A172 (cell line): ENCODE measurements at places on chromosomes 11 and 22. TPM values are rescaled to one million over a fixed set of nuclear protein-coding genes. Genes with fewer than 3 reads are reported as not detected.
A peak's percentile ranks its signal among the peaks of the same experiment; 100 is the strongest.

GRCh38 chr22:47154621-47155081, 392.2 kb downstream of the TBC1D22A start:
- DNase-seq: peak; percentile 78

The CHORDC1 gene
- 52.3 and 68.8 TPM in 2 replicates for total RNA-seq

GRCh38 chr22:46444390-46444854, 93.0 kb downstream of the CELSR1 start:
- no peak for DNase-seq

DNA sequence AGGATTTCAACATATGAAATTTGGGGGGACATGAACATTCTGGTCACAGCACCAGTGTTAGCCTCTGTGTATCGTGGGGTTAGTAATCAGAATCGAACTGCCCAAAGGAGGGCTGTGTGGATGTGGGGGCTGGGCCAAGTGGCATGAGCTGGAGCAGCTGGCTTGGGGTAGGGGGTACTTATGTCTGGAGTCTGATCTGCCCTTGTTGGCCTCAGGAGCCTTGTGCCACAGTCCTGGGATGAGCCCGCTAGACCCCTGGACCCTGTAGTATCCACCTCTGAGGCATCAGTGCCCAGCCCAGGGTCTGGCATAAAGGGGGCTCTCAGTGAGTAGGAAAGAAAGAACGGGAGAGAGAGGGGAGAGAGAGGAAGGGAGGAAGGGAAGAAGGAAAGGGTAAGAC, 67.3 kb downstream of the LRRC32 start:
- no peak for DNase-seq

- no peak for DNase-seq
Measured at GRCh38 chr11:35047179-35047578, 91.8 kb upstream of the CD44 start.

DNA sequence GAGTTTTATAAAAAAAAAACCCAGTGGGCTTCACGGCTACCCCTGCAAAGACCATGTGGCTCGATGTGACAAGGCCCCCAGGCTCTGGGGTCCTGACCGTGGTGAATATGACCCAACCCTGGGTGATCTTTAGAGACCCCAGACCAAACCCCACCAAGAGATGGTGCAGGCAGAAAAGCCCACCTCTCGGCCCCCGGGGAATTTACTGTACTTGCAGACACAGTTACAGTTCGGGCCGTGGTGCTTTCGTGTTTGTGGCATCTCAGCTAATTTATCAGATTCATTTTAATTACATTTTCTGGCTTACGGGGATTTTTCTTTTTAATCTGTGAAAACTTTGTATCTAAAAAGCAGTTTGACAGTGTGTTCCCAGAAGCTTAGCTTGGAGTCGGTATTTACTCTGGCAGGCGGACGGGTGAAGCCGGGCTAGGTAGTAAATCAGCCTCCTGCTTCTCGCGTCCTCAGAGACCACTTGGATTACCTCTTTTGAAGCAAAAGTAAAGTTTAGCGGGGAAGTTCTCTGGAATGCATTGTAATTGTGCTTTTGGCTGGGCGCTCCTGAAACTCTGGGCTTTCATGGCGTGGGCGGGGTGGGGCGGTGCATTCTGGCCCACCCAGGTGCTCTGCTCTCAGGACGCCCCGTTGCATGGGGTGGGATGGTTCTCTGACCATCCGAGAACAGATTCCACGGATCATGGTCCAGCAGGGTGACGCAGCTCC, 25.3 kb downstream of the ANO1 start:
- no peak for DNase-seq

GRCh38 chr11:44568658-44569473, 3.4 kb downstream of the CD82 start:
- peak; percentile 96 for DNase-seq

GRCh38 chr11:64656862-64657261, 65.8 kb downstream of the SLC22A12 start:
- DNase-seq: no peak
